BE2C (cell line): ENCODE measurements at places on chromosomes 16 and 17.

DNA sequence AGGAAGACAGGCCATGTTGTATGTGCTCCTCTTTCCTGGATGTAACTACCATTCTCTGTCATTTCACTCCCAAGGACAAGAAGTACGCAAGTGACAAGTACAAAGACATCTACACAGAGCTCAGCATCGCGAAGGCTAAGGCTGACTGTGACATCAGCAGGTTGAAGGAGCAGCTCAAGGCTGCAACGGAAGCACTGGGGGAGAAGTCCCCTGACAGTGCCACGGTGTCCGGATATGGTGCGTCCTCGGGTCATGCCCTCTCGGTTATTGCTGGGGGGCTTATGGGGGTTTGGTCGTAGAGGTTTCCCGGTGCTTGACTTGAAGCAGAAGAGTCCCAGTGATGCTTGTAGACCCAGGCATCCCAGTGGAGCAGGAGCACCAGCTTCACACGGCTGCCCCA is 29.0 kb downstream of the PLD6 start:
- no peak for DNase-seq

GRCh38 chr17:37844158-37844976 is 79.8 kb upstream of the TBC1D3K start:
- DNase-seq, result peak; percentile 57

DNA sequence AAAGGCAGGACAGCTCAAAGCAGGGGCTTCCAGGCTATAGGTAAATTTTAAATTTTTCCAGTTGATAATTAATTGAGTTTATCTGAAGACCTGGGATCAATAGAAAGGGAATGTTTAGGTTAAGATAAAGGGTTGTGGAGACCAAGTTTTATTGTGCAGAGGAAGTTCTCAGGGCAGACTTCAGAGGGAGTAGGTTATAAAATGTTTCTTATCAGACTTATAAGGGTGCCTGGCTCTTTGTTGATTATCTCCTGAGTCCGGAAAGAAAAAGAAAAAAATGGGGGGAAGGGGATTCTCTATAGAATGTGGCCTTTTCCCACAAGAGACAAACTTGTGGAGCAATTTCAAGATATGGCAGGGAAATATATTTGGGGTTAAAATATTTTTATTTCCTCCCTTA is 15.9 kb downstream of the SLC46A1 start:
- DNase-seq, result no peak

DNA sequence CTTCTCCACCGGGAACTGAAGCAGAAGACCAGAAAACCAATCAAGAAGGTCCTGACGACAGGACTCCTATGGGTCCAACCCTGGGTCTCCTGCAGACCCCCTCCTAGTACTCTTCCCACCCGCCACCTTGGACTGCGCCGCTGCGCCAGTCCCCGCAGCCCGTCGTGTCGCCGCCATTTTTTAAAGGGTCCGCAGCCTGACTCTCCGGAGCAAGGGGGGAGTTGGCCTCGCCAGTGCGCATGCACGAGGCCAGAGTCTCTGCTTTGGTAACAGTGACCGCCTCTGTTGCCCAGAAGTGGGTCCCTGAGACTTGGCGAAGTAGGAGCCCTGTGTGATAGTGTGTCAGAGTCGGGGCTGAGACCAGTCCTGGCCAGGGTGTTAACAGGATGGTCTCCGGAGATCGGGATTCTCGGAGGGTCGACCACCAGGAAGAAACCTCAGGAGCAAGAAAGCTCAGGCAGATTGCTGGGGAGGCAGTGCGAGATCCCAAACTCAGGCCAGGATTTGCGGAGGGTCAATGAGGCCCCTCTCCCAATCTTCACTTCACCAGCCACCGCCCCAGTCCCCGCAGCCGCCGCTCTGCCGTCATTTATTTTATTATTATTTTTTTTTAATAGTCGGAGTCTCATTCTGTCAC is 612.5 kb downstream of the KCNJ18 start:
- no peak for DNase-seq

GRCh38 chr16:52825892-52826291 is 226.8 kb downstream of the CHD9NB start:
- peak; percentile 53 for DNase-seq

- no peak for DNase-seq
These were observed 4.8 kb downstream of the TBC1D16 start for GRCh38 chr17:80030730-80031410.

DNA sequence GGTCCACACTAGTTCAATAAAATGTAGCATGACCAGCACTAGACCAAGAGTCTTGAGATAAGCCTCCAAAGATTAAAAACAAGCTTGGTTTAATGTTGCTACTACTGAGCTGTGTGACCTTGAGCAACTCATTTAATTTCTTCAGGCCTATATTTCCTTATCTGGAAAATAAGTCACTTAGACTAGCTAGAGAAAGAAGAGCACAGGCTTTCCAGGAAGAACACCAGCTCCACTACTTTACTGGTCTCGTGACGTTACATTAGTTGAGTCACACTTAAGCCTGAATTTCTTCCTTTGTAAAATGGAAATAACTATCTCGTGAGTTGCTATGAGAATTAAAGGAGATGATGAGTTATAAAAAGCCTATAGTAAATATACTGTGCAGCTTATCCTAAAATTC is 5.4 kb downstream of the HELZ start:
- no peak for DNase-seq

- no peak for DNase-seq
These were observed 4.0 kb downstream of the RSPRY1 start for GRCh38 chr16:57190136-57190535.

GRCh38 chr17:33284022-33284421 is 9.1 kb downstream of the ASIC2 start:
- DNase-seq, result no peak

GRCh38 chr16:860891-861290 is 60.4 kb upstream of the GNG13 start:
- DNase-seq, result no peak

DNA sequence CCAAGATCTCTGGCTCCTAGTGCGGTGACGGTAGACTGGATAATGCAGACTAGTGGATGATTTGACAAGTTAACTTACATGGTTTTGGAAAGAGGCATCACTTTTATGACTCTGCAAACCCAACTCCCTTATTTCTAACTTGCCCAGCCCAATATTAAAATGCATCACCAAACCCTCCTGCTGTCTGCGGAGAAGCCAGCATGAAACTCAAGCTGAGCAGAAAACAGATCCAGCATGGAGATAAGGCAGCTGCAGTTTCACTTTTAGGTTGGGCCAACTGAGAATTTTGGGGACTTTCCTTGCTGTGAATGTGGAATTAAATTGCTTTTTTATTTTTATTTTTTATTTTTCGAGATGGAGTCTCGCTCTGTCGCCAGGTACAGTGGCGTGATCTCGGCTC is 27.8 kb downstream of the CDH1 start:
- DNase-seq, result no peak

GRCh38 chr17:17987187-17987896 is 14.7 kb downstream of the DRC3 start:
- no peak for DNase-seq

GRCh38 chr16:29982560-29983419 is 9.1 kb downstream of the TAOK2 start:
- DNase-seq, result no peak

- no peak for DNase-seq
These were observed 74.5 kb upstream of the HSBP1 start for GRCh38 chr16:83733301-83733700.

- no peak for DNase-seq
These were observed 14.8 kb downstream of the SNTB2 start for GRCh38 chr16:69201787-69202186.

- DNase-seq, result peak; percentile 82
These were observed 18.8 kb upstream of the GAA start for GRCh38 chr17:80082403-80083135.

DNA sequence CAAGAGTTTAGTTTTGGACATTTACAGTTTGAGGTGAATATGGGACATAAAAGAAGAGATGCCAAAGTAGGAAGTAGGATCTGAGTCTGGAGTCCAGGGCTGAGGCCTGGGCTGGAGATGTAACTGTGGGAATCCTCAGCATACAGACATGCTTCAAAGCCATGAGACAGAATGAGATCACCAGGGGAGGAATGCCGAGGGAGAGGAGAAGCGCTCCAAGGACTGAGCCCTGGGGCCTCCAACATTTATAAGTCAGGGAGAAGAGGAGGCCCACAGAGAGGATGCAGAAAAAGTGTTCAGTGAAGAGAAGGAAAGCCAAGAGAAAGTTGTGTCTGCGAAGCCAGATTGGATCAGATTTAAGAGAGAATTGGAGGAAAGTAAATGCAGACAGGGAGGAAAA is 277.5 kb upstream of the MYOCD start:
- DNase-seq, result no peak

- no peak for DNase-seq
These were observed 135.5 kb upstream of the CORO6 start for GRCh38 chr17:29758255-29758654.

DNA sequence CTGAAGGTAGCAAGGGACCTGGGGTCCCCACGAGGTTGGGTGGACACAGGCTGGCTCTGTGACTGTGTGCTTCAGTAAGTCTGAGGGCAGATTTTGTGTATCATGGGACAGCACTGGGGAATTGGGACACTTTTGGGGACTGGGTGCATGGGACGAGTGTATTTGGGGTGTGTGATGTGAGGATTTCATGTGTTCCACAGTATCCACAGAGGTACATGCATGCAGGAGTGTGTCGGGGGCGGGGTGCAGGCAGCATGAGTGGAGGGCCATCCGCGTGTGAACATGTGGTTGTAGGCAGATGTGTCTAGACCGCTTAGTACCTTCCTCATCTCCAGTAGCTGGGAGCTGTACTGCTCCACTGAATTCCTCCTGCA is 1.1 kb upstream of the DLX3 start:
- no peak for DNase-seq

DNA sequence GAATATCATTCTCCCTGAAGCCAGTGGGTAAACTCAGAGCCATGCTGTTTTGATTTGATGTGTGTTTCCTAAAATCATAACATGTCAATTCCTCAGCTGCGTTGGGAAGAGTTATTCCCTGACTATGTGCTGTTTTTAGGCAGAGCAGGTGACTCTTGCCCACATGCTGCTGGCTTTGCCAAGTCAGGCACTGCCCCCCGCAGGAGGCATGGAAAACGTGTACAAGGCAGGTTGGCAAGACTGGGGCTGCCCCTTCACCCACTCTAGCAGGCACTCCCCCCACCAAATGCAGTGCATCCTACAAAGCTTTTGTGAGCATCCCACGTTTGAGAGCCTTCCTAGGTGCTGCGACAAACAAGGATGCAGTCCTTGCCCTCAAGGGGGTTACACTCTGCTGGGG is 38.3 kb upstream of the NAT9 start:
- DNase-seq, result no peak

- DNase-seq, result no peak
These were observed 49.6 kb downstream of the KCNJ12 start for GRCh38 chr17:21425736-21426135.

- peak; percentile 87 for DNase-seq
These were observed 172.5 kb downstream of the AHSP start for GRCh38 chr16:31700200-31700529.

DNA sequence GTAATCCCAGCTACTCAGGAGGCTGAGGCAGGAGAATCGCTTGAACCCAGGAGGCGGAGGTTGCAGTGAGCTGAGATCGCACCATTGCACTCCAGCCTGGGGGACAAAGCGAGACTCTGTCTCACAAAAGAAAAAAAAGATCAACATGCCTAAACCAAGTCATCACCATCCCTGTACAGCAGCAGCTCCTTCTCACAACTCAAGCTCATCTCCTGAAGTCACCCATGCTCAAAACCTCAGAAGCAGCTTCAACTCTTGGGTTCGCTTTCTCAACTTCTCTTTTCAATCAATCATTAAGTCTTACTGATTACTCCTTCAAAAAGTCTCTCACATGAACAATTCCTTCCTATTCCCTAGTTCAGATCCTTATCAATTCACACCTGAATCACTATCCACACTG is 31.3 kb downstream of the PHLPP2 start:
- DNase-seq, result no peak

DNA sequence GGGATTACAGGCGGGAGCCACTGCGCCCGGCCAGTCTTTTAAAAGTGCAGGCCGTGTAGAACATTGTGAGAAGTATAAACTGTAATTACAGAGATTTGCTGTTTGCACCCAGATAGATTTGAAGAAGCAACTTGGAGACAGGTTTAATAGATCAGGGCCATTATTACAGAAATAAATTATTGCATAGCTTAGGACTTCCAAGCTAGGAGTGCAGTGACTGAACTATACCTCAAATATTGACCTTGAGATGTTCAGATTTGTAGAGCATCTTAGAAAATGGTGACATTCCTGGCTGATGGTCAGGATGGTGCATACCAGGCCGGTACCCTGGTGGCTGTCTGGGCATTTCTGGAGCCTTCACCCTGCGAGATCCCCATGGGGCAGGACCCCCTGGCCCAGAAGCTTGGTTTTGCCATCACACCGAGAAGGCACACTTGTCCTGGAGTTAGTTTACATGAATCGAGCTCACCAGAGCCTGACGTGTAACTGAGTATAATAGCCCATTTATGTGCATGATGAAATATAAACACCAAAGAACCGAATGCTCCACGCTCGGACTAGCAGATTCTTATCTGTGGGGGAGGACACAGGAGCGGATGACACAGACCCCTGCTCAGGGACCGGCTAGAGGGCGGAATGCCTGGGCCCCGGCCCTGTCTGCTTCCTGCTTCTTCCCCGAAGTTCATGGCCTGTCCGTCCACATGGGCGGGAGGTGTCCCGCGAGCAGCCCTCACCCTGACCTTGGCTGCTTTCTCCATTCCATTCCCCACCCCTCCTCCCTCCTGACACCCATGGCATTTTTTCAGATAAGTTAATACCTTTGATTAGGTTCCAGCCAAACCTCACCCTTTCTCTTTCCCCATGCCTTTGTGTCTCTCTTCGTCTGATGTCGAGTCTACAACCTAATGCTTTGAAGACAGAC is 32.1 kb downstream of the CCDC40 start:
- peak; percentile 44 for DNase-seq

GRCh38 chr17:5785338-5785737 is 201.0 kb upstream of the NLRP1 start:
- DNase-seq, result no peak

GRCh38 chr17:57253362-57254065 is 2.8 kb upstream of the MSI2 start:
- no peak for DNase-seq

DNA sequence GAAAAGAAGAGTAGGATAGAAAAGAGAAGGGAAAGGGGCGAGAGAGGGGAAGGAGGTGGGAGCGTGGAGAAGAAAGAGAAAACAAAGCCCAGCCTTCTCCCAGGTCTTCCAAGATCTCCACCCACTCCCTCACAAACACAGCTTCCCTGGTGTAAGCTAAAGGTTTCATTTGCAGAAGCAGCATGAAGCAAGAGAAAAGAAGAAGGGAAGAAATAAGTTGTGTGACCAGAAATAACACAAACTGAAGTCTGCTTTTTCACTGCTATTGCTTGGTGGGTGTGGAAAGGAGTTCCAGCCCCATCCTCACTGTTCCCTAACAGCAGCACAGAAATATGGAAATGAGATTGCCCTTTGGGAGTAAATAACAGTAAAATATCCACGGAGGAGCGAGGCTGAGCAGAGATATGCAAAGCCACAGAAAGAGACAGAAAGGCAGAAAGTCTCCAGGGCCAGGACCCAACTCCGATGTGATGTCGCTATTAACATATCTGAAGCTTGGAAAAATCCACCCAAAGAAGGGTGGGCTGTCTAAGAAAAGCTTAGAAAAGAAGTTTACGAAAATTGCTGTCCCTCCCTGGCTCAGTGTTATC is 10.3 kb upstream of the GAS7 start:
- no peak for DNase-seq

GRCh38 chr16:12965274-12965804 is 63.9 kb downstream of the SHISA9 start:
- DNase-seq, result no peak
